ENCODE measurements at places on chromosomes 4 and X.

- peak; percentile 56 for DNase-seq
Measured at GRCh38 chr4:120056246-120056645, 10.4 kb downstream of the MAD2L1 start.

DNA sequence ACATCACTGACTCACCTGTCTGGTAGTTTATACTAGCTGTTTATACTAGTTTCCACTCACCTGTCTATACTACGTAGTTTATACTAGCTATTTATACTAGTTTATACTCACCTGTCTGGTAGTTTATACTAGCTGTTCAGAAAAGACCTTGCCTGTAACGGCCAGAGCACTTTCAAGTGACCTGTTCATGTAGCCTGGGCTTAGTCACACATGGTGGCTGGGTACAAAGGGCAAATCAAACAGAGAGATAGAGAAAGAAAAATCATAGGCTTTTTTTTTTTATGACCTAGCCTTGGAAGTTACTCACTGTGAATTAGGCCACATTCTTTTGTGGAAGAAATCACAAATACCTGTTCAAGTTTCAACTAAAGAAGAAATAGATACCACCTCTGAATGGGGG lies 30.7 kb upstream of the SPANXN4 start:
- DNase-seq, result no peak

DNA sequence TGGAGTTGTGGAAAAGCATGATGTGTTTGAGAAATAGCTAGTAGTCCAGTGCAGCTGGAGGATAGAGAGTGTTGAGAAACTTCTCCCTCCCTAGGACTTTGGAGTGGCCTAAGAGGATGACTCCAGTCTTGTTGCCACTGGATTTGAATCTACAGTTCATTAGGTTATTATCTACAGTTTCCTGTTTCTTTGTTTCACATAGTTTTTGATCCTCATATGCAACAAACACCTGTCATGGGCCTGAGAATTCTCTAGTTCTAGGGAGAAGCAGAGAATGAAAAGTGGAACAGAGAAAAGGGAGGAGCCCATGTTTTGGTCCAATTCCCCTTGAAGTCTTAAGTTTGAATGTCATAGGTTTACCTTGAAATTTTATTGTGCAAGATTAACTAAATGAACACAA lies 73.6 kb upstream of the TBC1D9 start:
- no peak for DNase-seq

- DNase-seq, result peak; percentile 4
Measured at GRCh38 chrX:149274516-149275105, 230.5 kb downstream of the IDS start.

DNA sequence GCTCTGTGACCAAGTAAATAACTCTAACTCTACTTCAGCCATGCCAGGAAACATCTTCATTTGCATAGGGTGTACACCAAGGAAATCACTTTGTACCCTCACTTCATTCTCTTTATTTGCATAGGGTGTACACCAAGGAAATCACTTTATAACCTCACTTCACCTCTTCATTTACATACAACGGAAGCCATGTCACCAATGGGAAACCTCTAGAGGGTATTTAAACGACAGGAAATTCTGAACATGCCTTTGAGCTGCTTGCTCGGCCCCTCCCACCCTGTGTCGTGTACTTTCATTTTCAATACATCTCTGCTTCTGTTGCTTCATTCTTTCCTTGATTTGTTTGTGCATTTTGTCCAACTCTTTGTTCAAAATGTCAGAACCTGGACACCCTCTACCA lies 848.1 kb upstream of the FRG1 start:
- peak; percentile 41 for DNase-seq

DNA sequence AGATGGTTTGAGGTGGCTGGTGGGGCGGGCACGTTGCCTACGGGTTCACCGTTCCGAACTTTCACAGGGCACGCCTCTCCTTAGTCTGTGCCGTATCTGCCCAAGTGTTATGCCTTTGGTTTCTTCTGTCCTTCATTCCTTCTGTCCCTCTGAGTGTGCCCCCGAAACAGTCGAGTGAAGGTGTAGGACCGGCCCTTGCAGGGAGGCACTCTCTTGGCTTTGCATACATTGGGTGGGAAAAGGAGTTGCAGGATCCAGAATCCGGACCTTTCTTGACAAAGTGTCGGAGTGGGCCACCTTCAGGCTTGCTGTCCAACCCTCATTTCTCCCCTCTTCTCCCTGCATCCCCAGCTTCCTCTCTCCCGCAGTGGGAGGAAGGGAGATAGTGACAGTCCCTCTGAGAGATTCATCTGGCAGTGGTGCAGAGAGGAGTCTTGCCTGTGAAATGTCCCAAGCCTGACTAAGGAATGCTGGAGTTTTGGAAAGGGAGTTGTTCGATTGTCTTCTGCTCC lies 569 bp downstream of the ARFIP1 start:
- DNase-seq, result peak; percentile 64

DNA sequence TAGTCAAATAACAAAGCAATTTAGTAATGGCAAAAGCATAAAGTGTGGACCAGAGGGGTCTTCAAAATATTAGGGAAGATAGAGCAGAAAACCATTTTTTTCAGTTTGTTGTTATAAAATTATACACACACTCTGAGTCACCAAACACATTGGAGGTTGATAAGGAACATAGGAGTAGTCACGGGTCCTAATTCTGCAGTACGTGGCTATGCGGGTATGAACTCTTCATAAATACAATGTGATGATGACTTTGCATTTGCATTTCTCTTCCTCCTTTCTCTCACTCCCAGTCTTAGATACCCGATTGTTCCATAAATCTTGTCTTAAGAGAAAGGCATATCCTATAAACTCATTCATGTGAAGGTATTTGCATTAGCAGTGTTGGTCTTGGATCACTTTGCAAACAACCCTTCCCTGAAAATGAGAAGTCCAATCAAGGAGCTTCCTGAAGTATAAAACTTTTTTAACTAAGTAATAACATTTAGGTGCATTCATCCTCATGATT lies 223.6 kb downstream of the PALLD start:
- no peak for DNase-seq
